Left ventricle myocardium superior (tissue), 1 donor: ENCODE measurements at places on chromosomes 2 and 18. TPM values are rescaled to one million over a fixed set of nuclear protein-coding genes. Genes with fewer than 3 reads are reported as not detected.

Gene SNTG2
- total RNA-seq: 0.77 TPM

Gene FAM161A
- 0.89 TPM for total RNA-seq

Gene DYNAP
- not detected for total RNA-seq

Gene WNT6
- 2.4 TPM for total RNA-seq

Gene ZBTB7C
- total RNA-seq: 2.1 TPM

Gene TTC39C
- 4.1 TPM for total RNA-seq

Gene SERPINB11
- total RNA-seq: not detected

Gene REG3A
- not detected for total RNA-seq

DNA sequence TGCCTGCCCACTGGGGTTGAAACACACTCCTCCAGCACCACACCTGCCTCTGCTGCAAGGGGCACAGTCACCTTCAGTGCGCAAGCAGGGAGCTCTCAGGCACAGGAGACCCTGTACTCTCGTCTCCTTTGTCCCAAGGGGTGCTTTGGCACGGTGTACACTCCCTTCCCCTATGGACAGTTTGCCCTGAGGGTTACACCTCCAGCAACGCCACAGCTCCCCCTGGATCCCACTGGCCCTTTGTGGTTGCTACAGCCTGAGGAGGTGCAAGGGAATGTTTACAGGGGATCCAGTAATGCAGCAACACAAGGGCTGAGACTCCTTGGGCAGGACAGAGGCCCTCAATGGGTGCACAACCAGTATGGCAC lies 45.2 kb upstream of the FAM117B start:
- DNase-seq: no peak

DNA sequence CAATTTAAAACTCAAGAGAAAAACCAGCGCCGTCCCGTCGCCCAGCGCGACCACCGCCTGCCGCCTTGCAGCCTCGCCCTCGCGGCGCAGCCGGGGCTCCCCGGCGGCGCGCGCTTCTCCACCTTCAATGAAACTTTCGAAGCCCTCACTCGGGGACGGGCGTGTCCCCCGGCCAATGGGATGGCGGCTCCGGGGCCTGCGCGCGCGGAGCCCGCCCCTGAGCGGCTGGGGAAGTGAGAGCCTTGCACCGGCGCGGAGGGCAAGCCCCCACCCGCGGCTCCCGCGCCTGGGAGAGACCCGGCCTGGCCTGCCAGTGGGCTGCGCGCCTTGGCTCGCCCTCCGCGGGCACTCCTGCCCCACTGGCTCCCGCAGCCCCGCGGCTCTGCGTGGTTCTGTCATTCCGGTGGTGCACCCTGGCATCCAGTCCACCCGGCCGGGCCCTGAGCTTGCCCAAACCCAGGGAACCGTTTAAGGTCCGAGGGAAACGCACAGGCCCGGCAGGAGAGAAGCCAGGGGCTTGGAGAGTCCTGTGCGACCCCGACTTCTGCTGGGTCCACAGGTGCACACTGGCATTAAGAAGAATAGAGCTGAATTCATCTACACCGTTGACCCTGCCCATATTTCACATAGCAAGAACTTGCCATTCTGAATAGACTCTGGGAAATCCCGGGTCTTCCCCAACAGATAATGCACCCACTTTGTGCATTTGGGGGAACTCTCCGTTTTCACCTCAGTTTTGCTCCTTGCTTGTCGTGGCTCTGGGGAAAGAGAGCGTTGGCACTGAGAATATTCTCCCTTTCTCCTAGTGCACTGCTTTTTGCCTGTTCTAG lies at the start of gene PIEZO2:
PIEZO2 (minus strand) TSS at position 129 of the 830 bp plus-strand sequence. CDS start 981 bp downstream, outside the sequence.
- DNase-seq: peak; percentile 66

DNA sequence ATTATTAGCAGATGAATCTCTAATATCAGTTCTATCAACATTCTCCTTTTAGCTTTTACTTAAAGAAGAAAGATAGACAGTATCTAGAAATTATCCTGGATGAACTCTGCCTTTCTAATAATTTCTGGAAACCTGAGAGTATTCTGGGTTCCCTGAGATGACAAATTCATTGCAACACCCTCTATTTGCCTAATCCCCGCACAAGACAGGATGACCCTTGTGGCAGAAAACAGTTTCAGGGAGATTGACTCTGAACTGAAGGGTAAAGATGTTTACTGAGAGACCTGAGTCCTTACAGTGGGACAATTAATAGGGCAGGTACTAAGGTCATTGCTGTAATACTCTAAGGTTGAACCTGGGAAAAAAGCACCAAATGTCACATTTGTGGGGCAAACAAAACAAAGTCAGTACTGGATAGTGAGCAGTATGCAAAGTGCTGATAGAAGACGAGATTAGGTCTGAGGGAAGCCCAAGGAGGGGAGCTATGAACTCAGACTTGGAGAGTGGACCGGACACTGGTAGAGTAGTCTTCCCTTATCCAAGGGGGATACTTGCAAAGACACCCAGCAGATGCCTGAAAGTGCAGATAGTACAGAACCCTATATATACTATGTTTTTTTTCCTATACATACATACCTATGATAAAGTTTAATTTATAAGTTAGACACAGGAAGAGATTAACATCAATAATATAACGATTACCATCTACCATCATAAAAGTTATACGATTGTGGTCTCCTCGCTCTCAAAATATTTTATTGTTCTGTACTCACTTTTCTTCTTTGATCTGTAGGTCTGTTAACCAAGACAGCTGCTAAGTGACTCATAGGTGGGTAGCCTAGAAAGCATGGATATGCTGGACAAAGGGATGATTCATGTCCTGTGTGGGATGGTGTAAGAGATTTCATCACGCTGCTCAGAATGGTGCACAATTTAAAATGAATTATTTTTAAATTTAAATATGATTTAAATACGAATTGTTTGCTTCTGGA lies 148.3 kb upstream of the KLHL14 start:
- no peak for DNase-seq

- DNase-seq: no peak
These were observed 118.4 kb downstream of the BCL2L11 start for GRCh38 chr2:111239107-111239506.

DNA sequence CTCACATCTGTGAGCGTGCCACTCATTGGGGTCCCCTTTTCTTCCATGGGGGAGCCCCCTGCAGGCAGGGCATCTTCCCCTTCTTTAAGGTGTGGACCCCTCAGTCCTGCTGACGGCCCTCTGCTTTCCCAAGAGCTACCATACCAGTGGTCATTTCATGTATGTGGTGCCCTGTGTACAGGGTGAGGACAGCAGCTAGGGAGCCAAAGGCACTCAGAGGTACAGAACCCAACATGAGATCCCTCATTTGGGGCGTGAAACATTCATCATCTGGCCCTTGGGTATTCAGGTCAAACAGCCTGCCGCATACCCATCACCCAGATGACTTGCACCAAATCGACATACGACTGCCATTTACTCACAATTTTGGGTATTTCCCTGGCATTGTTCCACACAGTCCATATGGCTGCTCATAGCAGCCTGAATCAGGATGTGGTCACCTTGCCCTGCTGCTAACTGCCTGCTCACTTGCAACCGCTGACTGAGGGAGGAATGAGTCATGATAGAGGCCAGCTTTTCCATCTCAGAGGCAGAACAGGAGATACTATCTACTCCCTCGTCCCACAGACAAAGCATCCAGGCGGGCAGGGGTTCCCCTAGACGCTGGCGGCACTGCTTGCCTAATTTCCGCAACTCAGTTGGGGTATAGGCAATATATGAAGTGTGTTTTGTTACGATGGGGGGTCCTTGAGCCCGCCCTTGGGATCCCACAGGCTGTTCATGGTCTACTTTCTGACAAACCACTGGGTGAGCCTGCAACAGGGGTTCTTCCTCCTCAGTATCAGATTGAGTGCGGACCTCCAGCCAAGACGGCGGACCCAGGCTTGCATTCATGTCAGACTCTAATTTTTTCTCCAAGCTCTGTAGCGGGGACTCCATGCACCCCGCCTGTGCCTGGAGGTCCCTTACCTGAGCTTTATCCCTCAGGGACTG lies 228.6 kb downstream of the SATB2 start:
- no peak for DNase-seq

GRCh38 chr2:119174216-119174992 lies 15.9 kb upstream of the C1QL2 start:
- peak; percentile 54 for DNase-seq

DNA sequence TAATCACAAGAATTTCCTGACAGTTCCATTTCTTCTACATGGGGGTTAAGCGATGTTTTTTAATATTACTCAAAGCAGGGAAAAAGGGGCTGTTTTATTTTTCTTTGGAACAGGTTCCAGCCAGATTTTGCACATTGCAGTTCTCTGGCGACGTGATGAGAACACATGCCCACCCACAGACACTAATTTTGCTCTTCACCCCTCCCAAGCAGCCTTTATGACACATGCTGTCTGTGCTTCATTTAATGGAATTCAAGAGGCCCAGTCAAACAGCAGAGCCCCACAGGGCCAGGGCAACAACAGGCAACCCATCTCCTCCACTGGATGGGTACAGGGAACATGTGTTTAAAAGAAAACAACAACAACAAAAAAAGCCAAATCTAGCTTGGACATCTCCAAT lies 70.8 kb downstream of the SPRED2 start:
- DNase-seq: no peak

GRCh38 chr2:62321380-62322289 lies 125.7 kb downstream of the B3GNT2 start:
- no peak for DNase-seq

GRCh38 chr2:145184741-145185651 lies 665.1 kb upstream of the ZEB2 start:
- no peak for DNase-seq

DNA sequence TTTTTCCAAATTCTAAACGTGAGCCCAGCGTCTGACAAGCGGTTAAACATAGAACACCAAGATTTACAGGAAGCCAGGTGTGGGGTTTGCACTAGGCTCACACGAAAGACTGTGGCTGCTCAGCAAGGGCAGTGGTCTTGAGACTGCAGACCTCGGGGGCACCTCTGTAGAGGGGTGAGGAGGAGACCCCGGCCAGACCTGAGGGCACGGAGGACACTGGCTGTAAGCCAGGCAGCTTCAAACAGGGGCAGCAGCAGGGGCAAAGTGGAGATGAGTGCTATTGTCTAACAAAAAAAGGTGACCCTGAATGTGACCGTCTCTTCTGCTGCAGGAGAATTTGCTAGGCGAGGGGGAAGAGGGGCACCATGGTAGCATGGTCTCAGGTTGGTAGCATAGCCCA lies 140.3 kb downstream of the CYP26B1 start:
- no peak for DNase-seq

DNA sequence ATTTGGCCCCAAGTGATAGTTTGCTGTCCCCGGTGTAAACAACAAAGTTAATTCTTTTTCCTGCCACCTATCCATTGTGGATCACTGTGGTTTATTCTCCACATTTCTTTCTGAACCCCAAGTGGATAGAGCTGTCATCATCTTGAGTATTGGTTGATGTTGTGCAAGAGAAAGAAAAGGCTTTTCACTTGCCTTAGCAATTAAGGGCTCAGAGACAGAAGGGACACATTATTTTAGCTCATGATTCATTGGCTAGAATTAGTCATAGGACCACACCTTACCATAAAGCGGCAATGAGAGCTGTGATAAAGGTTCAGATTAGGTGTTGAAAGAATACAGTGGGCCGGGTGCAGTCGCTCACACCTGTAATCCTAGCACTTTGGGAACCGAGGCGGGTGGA lies 442.1 kb upstream of the DCC start:
- DNase-seq: no peak

GRCh38 chr2:191650896-191651773 lies 26.8 kb upstream of the NABP1 start:
- DNase-seq: no peak

GRCh38 chr2:96801786-96802595 lies 14.1 kb upstream of the CNNM3 start:
- no peak for DNase-seq

- DNase-seq: no peak
These were observed 334.1 kb downstream of the RIT2 start for GRCh38 chr18:42781298-42781815.

DNA sequence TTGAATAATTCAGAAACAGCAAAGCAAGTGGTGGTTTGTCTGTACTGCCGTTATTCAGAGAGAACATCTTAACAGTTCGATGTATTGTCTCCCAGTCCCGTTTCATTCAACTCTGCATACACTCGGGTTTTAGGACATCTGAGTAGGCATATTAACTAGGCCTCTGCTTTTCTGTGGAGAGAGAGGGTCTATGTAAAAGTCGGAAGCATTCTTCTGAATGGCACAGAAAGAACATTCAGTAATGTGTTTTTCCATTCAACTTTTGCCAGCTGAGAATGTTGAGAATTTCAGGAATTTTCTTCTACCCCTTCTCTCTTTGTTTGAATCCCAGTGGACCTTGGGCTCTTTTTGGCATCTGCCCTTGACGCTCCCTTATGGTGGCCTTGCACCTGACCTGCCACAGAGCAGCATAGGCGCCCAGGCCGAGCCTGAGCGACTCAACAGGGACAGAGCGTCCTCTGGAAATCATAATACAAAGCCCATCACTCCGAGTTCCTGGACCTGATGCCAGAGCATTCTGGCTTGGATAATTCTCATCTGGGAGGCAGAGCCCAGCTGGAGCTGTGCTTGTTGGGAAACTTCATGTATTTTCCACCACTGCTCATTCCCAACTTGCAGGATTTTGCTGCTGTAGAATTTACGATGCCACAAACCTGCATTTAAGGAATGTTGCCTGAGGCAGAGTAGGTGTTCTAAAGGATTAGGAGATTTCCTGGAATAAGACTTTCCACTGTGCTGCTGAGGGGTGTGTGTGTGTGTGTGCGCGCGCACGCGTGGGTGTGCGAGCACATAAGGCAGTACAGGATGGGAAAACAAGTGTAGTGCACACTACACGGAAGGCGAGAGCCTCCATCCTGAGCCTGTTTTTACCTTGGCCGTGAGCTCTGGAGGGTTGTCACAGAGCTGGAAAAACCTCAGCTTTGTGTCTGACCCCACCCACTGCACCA lies 77.2 kb upstream of the TXNDC2 start:
- DNase-seq: peak; percentile 71

DNA sequence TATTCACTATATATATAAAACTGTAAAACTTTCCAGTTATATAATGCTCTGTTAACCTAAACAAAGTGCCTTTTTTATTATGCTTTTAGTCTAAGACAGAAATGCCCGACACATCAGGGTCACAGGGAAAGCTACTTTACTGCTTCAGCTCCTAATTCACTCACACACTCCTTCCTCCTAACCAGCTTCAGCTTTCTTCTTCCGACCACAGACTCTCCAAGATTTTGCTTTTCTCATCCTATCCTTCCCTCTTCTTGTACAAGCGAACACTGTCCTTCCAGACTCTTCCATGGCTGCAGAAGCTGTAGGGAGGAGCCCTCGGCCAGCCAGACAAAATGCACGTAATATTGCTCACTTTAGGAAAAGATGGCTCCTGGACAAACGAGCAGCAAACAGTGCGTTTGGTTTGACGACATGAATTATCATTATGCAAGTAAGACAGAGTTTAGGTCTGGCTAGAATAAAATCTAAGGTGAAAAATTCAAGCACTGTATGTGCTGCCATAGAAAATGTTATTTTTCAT lies 47.5 kb upstream of the HNRNPA3 start:
- peak; percentile 42 for DNase-seq

- DNase-seq: no peak
These were observed 731.5 kb downstream of the LRP1B start for GRCh38 chr2:141399270-141399669.
